ENCODE measurements at places on chromosomes 11 and 22. TPM values are rescaled to one million over a fixed set of nuclear protein-coding genes. Genes with fewer than 3 reads are reported as not detected.

CHCHD10 gene
- total RNA-seq, result 1.00 TPM

PIK3IP1 gene
- total RNA-seq, result 22.2 TPM

VPREB1 gene
- total RNA-seq, result not detected

MMP27 gene
- not detected for total RNA-seq

MS4A3 gene
- not detected for total RNA-seq

TRIM49 gene
- total RNA-seq, result not detected

GLB1L2 gene
- total RNA-seq, result 0.37 TPM

KRTAP5-2 gene
- total RNA-seq, result not detected

OR4C5 gene
- not detected for total RNA-seq

CTR9 gene
- 39.6 TPM for total RNA-seq

LRP4 gene
- total RNA-seq, result 4.7 TPM

EXPH5 gene
- total RNA-seq, result 1.1 TPM

MYO7A gene
- total RNA-seq, result 0.12 TPM

LRRC56 gene
- total RNA-seq, result 0.62 TPM

LRRC74B gene
- total RNA-seq, result not detected

PGA4 gene
- not detected for total RNA-seq

TMEM121B gene
- 0.11 TPM for total RNA-seq

YPEL1 gene
- total RNA-seq, result 0.50 TPM

MOV10L1 gene
- 5.1 TPM for total RNA-seq

MYBPC3 gene
- total RNA-seq, result not detected

IFITM1 gene
- 23.9 TPM for total RNA-seq

OR4D6 gene
- not detected for total RNA-seq
